ENCODE measurements at places on chromosomes 4 and X. TPM values are rescaled to one million over a fixed set of nuclear protein-coding genes. Genes with fewer than 3 reads are reported as not detected.

- no peak overlapping the region for H3K4me3 ChIP-seq
- DNase-seq = peak; percentile 43
- peak overlapping the region; percentile 57 for H3K27ac ChIP-seq
- H3K27me3 ChIP-seq = no peaks in the 10 kb centered on the region
- H3K36me3 ChIP-seq = no peaks in the 10 kb centered on the region
Observed at GRCh38 chr4:10048941-10049697, 27.8 kb upstream of the SLC2A9 start.

GRCh38 chrX:115491766-115492165, 69.2 kb upstream of the PLS3 start:
- H3K4me1 ChIP-seq = no peaks in the 10 kb centered on the region
- DNase-seq = no peak
- H3K36me3 ChIP-seq = no peaks in the 10 kb centered on the region
- H3K27me3 ChIP-seq = no peaks in the 10 kb centered on the region
- H3K4me3 ChIP-seq = no peak overlapping the region

The SMARCAD1 gene
- total RNA-seq = 58.1 TPM

The CXCL3 gene
- total RNA-seq = 12.9 TPM

The TMEM271 gene
- not detected for total RNA-seq

- H3K4me3 ChIP-seq = no peak overlapping the region
- no peak for DNase-seq
- H3K36me3 ChIP-seq = no peaks in the 10 kb centered on the region
- no peaks in the 10 kb centered on the region for H3K4me1 ChIP-seq
Observed at GRCh38 chrX:154900323-154900722, 14.2 kb downstream of the F8A1 start.

DNA sequence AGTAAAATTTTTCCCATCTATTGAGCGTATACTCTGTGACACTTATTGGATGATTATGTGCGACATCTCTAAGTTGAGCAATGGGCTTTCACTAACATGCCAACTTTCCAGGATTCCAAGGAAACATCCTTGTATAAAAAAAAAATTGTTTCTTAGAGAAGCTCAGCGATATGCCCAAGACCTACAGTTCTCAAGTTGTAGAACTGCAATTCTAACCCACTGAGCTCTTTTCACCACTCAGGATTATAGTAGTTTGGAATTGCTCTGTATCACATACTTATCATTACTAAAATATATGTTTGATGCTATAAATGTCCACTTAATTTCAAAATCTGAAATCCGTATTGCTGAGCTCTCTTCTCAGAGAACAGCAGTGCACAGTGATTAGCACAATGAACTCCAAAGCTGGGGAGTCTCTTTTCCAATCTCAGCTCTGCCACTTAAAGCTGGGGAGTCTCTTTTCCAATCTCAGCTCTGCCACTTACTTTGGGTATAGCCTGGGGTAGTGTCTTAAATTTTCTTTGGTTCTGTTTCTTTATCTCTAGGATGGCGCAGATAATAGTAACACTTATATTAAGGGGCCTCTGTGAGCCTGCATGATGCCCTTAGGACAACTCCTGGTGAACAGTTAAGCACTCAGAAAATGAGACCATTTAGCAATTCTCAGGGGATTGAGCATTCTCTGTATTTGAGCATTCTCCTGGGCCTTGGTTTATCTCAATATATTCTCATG, 1722.2 kb upstream of the AGA start:
- no peak overlapping the region for H3K27ac ChIP-seq
- DNase-seq = no peak

The RAB39B gene
- 1.00 TPM for total RNA-seq

The MAP3K15 gene
- 0.33 TPM for total RNA-seq

- no peaks in the 10 kb centered on the region for H3K27me3 ChIP-seq
- no peak overlapping the region for H3K27ac ChIP-seq
- DNase-seq = peak; percentile 24
- H3K4me1 ChIP-seq = no peaks in the 10 kb centered on the region
Observed at GRCh38 chrX:46758163-46758955, 559 bp downstream of the SLC9A7 start.

GRCh38 chr4:33948921-33949320, 2295.4 kb downstream of the ARAP2 start:
- H3K4me3 ChIP-seq = no peak overlapping the region
- H3K27ac ChIP-seq = no peak overlapping the region
- H3K4me1 ChIP-seq = no peaks in the 10 kb centered on the region
- no peak for DNase-seq
- H3K36me3 ChIP-seq = no peaks in the 10 kb centered on the region

The CSAG3 gene
- not detected for total RNA-seq

- H3K27ac ChIP-seq = no peak overlapping the region
- no peak for DNase-seq
- H3K36me3 ChIP-seq = no peaks in the 10 kb centered on the region
- no peaks in the 10 kb centered on the region for H3K4me1 ChIP-seq
Observed at GRCh38 chrX:44459501-44459900, 83.2 kb downstream of the FUNDC1 start.

The SSX3 gene
- total RNA-seq = not detected

DNA sequence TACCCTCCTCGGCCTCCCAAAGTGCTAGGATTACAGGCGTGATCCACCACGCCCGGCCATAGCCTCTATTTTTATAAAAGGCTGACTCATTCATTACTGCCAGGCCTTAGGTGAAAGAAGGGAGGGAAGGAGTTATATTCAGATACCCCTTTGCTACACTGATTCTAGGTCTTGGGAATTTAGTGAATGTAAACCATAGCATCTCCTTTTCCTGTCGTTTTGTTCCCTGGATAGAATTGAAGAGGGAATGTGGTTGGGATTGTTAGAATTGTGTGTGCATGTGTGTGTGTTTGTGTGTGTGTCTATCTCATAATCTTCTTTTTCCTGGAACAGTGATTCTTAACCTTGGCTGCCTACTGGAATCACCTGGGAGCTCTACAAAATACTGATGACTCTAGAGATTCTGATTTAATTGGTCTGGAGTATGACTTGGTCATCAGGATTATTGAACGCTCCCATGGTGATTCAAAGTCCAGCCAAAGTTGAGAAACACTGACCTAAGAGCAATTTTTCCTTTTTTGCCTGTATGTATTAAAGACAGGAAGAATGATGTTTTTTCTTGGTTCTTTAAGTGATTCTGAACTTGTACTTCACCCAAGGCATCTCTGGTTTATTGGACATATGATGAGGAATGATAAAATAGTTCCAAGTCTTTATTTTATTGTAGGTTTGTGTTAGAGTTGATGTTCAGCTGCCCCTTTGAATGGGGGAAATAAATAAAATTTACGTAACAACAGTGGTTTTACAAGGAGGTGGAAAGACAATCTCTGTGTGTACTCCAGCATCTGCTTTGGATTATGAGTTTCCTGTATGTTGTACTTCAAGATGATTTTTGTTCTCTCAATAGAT, 37.0 kb downstream of the NAP1L5 start:
- no peak overlapping the region for H3K4me3 ChIP-seq
- H3K4me1 ChIP-seq = peaks cover 21% of the 10 kb centered on the region
- H3K36me3 ChIP-seq = no peaks in the 10 kb centered on the region
- no peak for DNase-seq

GRCh38 chrX:134649770-134650169, 8.5 kb downstream of the PLAC1 start:
- no peak overlapping the region for H3K27ac ChIP-seq
- H3K4me3 ChIP-seq = no peak overlapping the region
- no peaks in the 10 kb centered on the region for H3K4me1 ChIP-seq
- no peak for DNase-seq
- no peaks in the 10 kb centered on the region for H3K27me3 ChIP-seq

- no peaks in the 10 kb centered on the region for H3K27me3 ChIP-seq
- H3K36me3 ChIP-seq = no peaks in the 10 kb centered on the region
- DNase-seq = no peak
- no peak overlapping the region for H3K27ac ChIP-seq
Observed at GRCh38 chr4:55993994-55994663, 45.4 kb downstream of the CEP135 start.

The KANTR gene
- 12.5 TPM for total RNA-seq

DNA sequence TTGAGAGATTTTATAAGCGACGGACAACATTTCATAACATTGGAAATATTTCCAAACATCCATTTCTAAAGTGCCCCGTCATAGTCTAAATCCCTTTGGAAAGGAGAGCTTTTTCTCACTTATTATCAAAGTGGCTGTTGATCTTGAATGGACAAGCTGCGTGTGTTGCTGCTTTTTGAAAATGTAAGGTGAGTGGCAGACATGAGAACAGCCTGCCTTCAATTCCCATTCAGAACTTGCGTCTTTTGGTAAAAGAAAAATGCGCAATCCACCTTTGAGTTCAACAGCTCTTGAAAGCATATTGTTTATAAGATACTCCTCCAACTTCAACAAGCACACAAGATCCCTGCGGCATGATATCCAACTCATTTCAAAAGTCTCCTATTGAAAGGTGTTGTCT, 138.2 kb upstream of the PSAPL1 start:
- no peak overlapping the region for H3K27ac ChIP-seq
- no peaks in the 10 kb centered on the region for H3K36me3 ChIP-seq
- no peaks in the 10 kb centered on the region for H3K27me3 ChIP-seq
- no peak for DNase-seq
- H3K4me1 ChIP-seq = no peaks in the 10 kb centered on the region
- H3K4me3 ChIP-seq = no peak overlapping the region

The PI4K2B gene
- 41.4 TPM for total RNA-seq

All from hepatocyte (in vitro differentiated cells).